Kidney (tissue), 22 donors: ENCODE measurements at places on chromosomes 5 and 9.

DNA sequence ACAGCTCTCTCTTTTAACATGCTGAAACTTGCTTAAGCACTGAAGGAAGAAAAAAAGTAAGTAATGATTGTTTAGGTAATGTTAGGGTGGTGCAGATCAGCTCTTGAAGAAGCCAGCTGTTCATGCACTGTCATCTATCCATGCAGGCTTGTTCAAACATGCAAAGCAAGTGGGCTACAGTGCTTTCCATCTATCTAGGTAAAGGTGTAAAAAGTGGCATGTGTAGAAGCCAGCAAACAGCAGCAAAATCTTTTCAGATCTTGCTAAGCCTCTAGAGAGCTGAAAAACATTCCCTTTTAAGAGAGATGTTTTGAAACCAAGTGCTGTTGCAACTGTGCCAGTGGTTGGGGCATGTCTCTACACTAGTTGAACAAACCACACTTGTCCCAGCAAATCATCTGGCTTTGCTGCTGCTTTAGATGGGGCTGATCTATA is 214.4 kb downstream of the EFNA5 start:
- DNase-seq = no peak

DNA sequence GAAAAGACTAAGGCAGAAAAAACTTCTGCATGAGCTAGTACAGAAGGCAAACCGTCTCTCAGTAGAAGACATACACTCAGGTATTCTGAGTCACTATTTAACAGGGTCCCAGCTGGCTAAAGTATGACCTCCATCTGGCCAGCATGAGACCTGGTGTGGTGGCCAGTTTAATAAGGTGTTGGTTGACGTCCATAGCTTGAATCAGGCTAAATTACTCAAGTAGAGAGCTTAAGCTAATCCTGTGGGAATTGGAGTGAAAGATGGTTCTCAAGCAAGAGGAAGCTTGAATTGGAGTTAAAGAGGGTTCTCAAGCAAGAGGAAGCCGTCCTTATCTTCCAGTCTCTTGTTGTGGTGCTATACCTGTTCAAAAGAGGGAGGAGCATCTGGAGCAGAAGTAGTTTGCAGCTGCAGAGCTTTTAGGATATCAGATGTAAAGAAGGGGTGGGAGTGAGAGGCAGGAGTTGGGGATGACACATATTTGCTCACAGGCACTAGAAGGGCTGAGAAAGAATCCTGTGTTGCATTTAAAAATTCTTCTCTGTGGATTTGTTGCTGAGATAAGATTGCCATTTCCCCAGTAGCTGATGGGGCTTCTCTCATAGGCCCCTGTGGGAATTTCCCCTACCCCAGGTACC is 136.1 kb upstream of the RUSC2 start:
- DNase-seq = no peak

DNA sequence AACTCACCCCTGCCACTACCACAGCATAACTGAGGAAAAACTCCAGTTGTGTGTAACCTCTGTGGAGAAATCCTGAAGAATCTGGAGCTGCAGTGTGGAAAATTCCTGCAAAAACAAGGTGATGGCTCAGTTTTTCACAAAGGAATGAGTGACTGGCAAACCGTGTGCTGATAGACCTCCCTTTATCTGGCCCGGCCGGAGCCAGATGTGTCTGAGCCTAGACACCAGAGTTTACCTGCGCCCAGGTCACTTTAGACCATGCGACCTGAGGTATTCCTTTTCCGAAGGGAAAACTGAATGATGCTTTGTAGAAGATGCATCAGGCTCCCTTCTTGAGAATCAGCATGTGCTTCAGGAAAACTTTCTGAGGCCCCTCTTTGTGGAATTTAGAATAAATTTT is 16.2 kb downstream of the SLC25A48 start:
- DNase-seq = no peak

GRCh38 chr5:14739538-14739937 is 75.0 kb downstream of the OTULIN start:
- DNase-seq = no peak

GRCh38 chr9:16642421-16643109 is 227.9 kb downstream of the BNC2 start:
- DNase-seq = no peak

DNA sequence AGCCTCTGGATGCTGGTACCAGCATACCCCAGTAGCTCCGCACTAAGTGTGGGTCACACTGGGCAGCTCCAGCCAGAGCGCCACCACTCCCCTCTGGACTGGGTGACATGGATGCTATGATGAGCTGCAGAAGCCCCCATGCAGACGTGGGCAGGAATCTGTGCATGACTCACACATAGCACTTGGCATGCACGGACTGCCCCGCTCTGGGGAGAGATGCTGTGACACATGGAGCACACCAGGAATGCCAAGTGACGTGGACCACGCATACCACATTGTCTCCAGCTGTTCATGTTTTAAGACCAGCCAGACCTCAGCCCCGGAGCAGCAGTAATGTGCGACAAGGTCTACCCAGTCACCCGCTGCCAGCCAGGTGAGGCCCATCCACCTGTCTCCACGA is 64.1 kb downstream of the SEMA4D start:
- no peak for DNase-seq

- DNase-seq = no peak
Observed at GRCh38 chr9:98479967-98480847, 224.8 kb upstream of the TBC1D2 start.

DNA sequence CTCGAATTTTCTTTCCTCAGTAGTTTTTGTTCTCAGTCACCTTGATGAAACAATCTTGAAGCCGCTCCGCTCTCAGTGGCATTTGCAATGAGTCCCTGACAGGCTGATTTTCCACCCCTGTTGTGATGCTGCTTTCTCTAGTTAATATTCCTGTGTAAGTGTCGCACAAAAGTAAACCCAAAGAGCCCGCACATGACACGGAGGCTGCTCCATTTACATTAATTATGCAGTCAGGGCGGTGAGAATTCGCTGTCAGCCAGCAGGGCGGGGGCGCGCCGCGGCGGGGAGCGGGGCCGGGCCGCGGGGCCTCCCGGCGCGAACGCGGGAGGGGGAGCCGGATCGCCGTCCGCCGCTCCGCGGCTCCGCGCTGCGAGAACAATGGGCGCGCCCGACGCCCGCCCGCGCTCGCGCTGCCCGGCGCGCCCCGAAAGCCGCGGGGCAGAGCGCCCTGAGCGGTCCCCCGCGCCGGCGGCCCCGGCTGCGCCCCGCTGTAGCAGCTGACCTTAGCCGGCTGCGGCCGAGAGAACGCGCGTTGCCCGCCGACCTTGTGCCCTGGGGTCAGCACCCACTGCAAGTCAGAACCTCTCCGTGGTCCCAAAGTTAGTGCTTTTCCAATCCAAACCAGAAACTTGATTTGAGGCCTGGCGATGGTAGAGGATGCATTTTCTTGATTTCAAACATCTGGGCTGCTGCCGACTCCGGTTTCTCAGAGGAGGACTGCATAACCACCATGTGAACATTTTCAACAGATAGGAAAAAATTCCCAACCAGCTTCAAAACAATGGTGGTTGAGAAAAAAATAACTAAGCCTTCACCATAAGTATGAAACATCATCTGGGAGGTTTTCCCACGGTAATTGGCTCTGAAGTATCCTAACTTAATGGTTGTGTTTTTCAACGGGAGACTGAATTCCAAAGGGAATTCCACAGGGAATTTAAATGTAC is 142.6 kb downstream of the PBX3 start:
- DNase-seq = peak; percentile 62

- peak; percentile 13 for DNase-seq
Observed at GRCh38 chr5:111892949-111893348, 136.0 kb upstream of the NREP start.
